ENCODE measurements at places on chromosomes 16 and 17.

DNA sequence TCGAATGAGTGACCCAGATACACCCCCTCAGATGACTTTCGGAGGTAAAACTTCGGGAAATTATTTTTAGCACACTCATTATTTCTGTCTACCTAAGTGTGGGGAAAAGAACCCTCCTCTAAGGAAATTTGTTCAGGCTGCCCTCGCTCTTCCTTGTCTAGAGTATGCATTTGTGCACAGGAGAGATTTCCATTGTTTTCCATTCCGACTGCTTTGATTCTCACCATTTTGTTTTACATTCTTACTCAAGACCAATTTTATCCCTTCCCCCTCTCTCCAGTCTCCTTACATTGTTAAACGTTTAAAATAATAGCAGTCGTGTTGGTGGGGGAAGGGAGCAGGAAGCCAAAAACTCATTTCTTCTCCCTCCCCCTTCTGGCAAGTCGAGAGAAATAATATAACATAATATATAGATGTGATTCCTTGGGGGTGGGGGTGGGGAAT, 1.5 kb upstream of the CHD3 start:
- no peak for DNase-seq

GRCh38 chr17:51103050-51103449, 17.6 kb downstream of the SPAG9 start:
- DNase-seq, result no peak

GRCh38 chr17:68353111-68353521, 61.8 kb downstream of the ARSG start:
- DNase-seq, result no peak

DNA sequence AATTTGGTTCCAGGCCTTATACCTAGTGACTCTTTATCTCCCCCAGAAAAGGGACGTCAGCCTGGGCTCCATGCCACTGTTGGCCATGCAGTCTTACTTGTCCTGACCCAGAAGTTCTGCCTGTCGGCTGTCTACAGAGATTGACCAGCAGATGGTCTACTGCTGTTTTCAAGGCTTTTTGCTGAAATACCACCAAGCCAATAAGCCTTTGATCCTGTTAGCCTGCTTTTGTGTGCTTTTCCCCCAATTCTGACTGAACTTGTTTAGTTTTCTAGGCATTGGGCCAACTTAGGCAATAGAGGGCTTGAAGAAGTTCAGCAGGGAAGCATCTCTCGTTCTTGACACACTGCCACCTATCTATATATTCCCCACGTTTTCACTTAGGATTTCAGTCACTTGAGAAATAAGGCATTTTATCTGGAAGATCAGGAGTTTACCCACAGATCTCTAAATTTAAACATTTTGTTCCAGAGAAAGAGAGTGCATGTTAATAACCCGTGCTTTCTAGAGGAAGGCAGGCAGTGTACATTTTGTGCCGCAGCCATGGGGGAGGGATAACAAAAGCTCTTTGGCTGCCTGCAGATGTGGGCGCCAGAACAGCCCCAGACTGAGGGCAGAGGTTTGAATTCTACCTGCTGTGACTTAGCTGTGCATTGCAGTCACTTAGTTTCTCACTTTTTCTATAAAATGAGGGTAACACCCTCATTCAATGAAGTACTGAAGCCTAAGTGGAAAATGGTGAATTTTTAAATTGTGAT, 12.3 kb upstream of the CARMIL2 start:
- DNase-seq, result no peak

- DNase-seq, result no peak
Measured at GRCh38 chr17:37830151-37830993, 85.5 kb upstream of the HNF1B start.

DNA sequence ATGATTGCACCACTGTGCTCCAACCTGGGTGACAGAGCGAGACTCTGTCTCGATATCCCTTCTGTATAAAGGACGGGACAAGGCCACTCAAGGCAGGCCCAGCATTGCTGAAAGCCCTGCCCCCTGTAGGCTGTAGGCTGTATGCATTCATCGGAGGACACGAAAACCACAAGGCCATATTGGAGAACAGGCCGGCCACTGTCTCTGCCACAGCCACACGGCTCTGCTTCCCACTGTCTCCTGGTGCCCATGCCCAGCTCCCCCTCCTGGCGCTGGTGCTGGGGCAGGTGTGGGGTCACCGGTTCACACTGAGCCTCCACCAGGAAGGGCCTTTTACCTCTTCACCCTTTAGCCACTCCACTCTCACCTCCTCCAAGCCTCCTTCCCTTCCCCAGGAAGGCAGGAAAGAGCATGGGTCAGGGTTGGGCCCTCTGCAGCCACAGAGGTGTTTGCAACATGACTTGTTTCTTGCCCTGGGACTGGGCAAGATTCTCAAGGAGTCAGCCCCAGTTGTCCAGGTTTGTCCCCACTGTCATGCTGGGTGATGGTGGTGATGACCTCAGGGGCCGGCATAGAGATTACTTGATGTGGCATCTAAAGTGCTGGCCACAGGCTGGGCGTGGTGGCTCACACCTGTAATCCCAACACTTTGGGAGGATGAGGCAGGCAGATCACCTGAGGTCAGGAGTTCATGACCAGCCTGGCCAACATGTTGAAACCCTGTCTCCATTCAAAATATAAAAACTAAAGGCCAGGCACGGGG, 5.3 kb upstream of the NTN3 start:
- DNase-seq, result no peak

GRCh38 chr17:74972107-74972972, at the start of gene HID1:
Gene HID1 (minus strand): TSS chr17:74972759. CDS start chr17:74972656, 103 bp downstream.
- DNase-seq, result peak; percentile 87

DNA sequence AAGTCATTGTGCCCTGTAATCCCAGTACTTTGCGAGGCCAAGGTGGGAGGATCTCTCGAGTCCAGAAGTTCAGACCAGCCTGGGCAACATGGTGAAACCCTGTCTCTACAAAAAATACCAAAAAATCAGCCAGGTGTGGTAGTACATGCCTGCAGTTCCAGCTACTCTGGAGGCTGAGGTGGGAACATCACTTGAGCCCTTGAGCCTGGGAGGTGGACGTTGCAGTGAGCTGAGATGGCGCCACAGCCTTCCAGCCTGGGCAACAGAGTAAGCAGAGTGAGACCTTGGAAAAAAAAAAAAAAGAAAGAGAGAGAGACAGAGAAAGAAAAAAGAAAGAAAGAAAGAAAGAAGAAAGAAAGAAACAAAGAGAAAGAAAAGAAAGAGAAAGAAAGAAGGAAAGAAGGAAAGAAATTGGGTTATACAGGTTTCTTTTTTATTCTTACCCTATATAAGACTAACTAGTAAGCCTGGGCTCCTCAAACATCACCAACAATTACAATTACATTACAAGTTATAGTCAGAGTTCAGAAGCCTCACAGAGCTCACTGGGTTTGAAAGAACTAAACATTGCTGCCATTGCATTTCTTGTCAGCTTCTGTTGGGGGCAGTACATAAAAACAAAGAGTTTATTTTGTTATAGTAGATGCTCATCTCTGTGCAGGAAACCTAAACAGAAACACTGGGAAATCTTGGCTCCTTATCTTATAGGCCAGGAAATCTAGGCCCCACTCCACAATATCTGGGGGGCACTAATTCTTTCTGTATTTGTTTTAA, 6.7 kb upstream of the ABCA9 start:
- DNase-seq, result no peak

DNA sequence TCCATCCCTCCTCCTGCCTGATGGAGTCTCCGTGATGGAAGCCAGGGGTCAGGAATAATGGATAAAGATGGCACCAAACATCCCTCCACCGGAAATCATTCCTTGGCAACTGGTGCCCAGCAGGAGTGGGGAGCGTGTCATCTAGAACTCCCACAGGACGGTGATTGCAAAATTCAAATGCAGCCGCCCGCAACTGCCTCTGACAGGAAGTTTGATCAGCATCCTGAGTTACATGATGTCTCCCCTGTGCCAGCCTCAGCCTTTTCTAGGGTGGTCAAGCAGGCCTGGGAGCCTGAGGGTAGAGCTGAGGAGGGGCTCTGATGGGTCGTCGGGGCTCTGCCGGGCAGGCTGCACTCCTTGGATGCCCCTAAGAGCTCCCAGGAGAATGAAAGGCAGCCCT, 52.8 kb downstream of the GSG1L start:
- peak; percentile 55 for DNase-seq

DNA sequence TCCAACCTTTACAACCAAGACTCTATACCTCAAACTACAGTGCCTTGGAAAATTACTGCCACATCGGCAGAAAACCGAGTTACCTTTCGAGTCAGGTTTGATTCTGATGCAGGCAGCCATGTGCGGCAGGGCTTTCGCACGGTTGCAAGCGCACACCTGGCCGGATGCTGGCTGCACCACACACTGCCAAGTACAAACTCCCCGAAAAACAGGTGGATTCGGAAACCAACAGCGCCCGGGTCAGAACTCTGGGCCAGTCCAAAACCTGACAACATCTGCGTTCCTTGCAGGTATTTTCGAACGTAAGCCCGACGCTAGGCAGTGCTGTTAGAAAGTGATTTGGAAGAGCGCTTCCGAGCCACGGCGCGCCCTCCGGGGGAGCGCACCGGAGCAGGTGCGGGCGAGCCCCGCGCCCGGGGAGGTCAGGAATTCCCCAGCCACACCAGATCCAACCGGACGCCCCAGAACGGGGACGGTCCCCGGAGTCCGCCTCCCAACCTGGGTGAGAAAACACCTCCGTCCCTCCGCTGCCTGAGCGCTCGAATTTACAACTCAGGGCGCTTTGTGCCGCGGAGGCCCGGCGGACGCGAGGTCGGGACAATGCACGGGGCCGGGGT, 1.2 kb downstream of the USP7 start:
- DNase-seq, result peak; percentile 54

- DNase-seq, result no peak
Measured at GRCh38 chr16:57972306-57972705, 1.4 kb upstream of the CNGB1 start.

Data from head of caudate nucleus (tissue), 42 donors.